Activated T-cell treated with anti-CD3 and anti-CD28 coated beads for 1 hour (primary cell): ENCODE measurements at places on chromosomes 2 and 18.

- no peak for DNase-seq
These were observed 198.7 kb downstream of the LTBP1 start for GRCh38 chr2:33145459-33145858.

GRCh38 chr18:48899558-48900174, 51.1 kb downstream of the SMAD7 start:
- DNase-seq = no peak

DNA sequence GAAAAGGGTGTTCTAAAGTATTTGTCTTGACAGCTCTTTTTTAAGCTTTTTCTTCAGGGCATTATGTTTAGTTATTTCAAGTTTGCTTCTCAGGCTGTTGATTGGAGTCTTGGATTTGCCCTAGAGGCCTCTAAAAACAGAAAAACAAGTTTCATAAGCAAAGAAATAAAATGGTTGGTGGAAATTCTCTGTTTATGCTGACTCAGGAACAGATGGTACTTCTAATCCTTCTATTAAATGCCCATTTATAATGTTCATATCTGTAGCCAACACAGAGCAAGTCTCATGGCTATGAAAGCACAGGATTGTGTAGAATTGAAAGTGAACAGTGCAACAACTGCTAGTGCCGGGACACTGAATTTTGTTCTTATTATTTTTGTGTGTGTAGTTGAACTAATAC, 60.4 kb downstream of the KCNJ3 start:
- no peak for DNase-seq

GRCh38 chr2:143261986-143262385, 132.8 kb downstream of the ARHGAP15 start:
- DNase-seq = peak; percentile 15

DNA sequence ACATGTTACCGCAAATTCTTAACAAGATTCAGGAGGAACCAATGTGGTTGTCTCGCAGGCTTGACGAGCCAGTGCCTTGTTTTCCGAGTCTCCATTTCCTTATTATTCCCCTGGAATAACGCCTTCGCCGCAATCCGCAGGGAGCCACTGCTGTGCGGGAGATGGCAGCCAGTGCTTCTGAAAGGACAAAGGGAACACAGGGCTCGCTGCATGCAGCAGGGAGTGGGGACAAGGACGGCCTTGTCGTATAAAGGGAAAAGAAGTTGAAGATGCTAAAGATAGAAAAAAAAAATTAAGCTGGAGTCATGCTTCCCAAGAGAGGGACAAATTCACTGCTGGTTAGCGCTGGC, 221.4 kb downstream of the NDUFA10 start:
- DNase-seq = no peak

- no peak for DNase-seq
These were observed 5.9 kb downstream of the LMAN2L start for GRCh38 chr2:96733931-96734330.

DNA sequence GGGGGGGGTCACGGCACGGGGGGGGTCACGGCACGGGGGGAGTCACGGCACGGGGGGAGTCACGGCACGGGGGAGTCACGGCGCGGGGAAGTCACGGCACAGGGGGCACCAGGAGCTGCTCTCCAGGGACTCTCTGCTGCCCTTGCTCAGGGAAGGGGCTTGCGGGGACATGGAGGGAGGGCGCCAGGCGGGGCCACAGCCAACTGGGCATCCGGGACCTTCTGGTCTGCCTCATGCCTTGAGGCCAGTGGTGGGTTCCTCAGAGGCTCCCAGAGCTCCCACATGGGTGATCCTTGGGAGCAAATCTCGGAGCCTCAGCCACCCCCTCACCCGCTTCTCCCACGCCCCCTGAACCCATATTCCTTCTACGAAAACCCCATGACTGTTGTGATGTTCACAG, 55.8 kb upstream of the TMEM18 start:
- DNase-seq = no peak

DNA sequence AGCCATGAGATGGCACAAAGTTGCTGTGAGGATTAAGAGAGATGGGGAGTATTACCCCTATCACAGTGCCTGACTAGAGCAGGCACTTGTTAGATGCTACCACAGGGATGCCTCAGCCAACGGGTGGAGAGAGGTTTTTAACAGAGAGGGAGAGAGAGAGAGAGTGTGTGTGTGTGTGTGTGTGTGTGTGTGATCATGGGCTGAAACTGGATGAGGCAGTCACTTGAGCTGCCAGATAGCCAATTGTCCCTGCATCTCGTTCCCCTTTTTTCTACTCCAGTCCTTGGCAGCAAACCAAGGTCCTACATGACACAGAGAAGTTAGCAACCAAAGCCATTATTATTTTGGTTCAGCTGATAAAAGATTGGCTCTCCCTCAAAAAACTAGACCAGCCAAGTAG, 3.0 kb downstream of the CD8A start:
- DNase-seq = no peak

GRCh38 chr2:147088871-147089270, 756.0 kb upstream of the ACVR2A start:
- no peak for DNase-seq

DNA sequence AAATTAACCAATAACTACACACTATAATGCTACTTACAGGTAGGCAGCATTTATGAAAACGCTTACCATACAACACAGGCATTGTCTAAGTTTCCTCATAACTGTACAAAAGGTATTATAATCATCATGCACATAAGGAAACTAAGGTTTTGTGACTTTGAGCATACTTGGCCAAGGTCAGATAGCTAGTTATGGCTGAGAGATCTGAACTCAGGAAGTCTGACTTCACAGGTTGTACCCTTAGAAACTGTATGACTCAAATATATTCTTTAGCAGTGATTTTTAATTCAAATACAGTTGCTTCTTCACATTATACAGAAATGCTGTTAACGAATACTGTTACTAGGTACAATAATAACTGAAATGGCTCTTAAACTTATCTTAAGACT, 89.3 kb downstream of the TRIP12 start:
- DNase-seq = no peak

DNA sequence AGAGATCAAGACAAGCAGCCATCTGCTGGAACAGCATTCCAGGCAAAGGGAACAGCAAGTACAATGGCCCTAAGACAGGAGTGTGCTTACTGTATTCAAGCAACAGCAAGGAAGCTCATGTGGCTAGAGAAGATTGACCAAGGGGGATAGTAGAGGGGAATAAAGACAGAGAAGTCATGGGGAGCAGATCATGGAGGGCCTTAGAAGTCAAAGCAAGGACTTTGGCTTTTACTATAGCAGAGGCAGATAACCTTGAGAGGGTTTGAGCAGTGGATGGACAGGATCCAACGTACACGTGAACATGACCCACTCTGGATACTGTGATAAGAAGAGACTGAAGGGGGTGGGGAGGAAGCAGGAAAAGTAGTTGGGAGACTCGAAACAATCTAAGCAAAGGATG, 26.9 kb downstream of the SP5 start:
- no peak for DNase-seq

GRCh38 chr2:131015764-131016163, 77.5 kb downstream of the FAM168B start:
- DNase-seq = no peak

- DNase-seq = no peak
These were observed 96.8 kb downstream of the TAF4B start for GRCh38 chr18:26322890-26323653.

GRCh38 chr2:157432475-157433106, 11.3 kb downstream of the CYTIP start:
- DNase-seq = no peak

DNA sequence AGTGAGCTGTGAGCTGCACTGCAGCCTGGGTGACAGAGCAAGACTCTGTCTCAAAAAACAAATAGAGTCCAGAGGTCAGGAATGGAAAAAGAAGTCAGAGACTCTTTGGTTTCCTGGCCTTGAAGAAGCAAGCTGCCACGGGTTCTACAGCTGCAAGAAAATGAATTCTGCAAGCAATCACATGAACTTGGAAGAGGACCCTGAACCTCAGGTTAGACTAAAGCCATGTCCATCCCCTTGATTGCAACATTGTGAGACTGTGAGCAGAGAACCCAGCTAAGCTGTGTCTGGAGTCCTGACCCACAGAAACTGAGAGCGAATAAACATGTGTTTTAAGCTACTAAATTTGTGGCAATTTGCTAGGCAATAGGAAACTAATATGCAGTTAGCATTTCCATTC, 12.9 kb upstream of the MIB1 start:
- DNase-seq = no peak

DNA sequence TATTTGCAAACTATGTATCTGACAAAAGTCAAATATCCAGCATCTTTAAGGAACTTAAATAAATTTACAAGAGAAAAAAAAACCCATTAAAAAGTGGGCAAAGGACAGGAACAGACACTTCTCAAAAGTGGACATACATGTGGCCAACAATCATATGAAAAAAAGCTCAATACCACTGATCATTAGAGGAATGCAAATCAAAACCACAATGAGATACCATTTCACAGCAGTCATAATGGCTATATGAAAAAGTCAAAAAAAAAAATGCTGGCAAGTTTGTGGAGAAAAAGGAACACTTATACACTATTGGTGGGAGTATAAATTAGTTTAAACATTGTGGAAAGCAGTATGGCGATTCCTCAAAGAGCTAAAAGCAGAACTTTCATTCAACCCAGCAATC, 130.3 kb upstream of the LHCGR start:
- no peak for DNase-seq

GRCh38 chr2:179671043-179671981, 190.1 kb downstream of the ZNF385B start:
- no peak for DNase-seq

- DNase-seq = no peak
These were observed 72.1 kb downstream of the COL6A3 start for GRCh38 chr2:237341872-237342271.

DNA sequence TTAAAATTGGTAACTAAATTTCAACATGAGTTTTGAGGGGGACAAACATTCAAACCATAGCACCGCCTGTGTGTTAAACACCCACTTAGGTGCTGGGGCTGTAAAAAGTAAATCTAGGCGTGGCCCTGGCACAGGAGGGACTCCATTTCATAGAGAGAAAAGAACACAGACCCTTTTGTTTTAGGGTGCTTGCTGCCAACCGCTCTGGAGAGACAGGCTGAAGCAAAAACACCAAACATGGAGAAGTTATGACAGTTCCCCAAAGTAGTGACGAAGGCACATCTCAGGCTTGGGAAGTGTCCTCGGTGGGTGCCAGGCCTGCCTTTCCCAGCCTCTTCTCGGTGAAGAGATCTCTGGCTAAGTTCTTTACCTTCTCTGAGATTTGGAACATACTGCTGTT, 5.1 kb downstream of the ACTG2 start:
- DNase-seq = no peak

DNA sequence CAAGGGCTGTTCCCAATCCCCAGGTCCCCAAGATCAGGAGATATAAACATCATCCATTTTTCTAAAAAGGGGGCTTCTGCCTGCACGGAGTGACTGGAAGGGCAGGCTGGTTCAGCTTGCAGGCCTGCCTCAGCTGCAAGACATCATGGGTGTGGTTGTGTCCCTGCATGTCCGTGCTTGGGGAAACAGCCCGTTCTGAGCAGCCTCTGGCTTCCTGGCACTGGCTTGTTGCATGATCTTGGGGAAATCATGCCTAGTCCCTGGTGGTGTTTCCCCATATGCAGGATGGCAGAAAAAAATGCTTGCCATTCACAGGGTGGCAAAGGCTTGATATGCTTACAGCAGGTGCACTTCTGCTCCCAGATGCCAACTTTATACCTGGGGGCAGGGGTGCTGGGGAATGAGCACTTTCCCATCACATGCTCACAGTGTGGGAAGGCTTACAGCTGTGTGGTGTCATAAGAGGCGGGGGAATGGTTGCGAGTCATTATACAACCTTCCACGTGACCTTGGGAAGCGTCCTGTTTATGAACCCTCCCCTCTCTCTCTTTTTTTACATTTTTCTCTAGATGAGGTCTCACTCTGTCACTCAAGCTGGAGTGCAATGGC, 7.2 kb downstream of the PCARE start:
- DNase-seq = no peak

DNA sequence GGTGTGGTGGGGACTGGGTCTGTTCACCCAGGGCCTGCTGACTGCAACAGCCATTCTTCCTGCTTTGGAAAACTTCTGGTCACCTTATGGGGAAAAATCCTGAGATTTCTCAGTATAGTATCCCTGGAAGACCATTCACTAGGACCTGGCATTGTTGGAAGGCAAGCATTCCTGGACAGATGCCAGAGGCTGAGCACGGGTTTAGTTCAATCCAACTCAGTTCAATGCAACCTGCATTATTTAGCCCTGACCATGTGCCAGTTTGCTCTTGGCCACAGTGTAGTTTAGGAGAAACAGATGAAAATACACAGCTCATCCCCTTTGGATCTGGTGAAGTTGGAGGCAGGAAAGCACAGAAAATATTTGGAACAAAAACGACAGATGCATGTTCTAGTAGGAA, 95.9 kb downstream of the LPIN1 start:
- DNase-seq = no peak

GRCh38 chr2:205903549-205904129, 182.3 kb downstream of the INO80D start:
- DNase-seq = no peak

DNA sequence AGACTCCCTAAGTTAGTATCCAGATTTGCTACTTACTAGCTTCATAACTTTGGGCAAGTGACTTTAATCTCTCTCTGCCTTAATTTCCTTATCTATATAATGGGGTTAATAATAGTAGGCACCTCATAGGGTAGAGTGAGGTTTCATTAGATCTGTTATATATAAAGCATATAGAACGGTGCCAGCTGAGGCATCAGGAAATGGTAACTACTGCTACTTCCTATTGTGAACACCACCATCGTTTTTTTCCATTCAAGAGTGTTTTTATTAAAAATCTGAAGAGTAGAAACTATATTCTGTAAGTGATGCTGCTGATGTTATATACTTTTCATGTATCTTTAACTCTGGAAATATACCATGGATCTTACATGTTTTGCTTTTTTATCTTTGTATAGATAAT, 44.3 kb downstream of the MALT1 start:
- DNase-seq = no peak

DNA sequence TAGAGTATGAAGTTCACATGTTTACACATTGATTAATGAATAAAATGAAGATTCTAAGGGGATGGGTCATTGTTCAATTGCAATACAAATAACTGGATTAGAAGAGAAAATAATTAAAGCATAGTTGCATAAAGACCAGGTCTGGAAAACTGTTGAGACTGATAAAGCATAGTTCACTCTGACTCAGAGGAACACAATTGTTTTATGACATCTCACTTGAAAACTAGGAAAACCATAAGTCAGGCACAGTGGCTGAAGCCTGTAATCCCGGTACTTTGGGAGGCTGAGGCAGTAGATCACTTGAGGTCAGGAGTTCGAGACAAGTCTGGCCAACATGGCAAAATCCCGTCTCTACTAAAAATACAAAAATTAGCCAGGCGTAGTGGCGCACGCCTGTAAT, 46.7 kb downstream of the PLA2R1 start:
- no peak for DNase-seq

DNA sequence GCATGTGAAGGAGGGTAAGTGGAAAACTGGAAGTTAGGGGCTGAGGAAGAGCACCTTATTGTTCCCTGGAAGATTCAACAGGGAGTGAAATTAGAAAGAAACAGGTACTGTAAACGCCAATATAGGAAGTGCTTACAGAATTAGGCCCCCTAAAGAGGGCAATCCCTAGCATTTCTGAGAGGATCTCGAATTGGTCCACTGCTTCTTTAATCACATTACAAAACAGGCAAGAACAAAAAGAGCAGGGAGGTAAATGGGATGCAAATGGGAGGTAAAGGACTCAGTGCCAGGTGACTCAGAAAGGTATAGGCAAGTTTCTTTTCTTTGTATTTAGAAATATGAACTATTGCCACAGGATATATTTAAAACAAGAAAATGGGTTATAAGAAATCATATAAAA, 116.4 kb upstream of the FANCL start:
- DNase-seq = no peak

- DNase-seq = no peak
These were observed 32.4 kb downstream of the RTN4 start for GRCh38 chr2:55017880-55018279.

GRCh38 chr2:111716905-111717775, 166.9 kb downstream of the ANAPC1 start:
- DNase-seq = no peak
